ENCODE measurements at places on chromosomes 13 and 19.
A peak's percentile ranks its signal among the peaks of the same experiment; 100 is the strongest.

- no peak for DNase-seq
Observed at GRCh38 chr19:7565332-7565731, 29.8 kb downstream of the PNPLA6 start.

DNA sequence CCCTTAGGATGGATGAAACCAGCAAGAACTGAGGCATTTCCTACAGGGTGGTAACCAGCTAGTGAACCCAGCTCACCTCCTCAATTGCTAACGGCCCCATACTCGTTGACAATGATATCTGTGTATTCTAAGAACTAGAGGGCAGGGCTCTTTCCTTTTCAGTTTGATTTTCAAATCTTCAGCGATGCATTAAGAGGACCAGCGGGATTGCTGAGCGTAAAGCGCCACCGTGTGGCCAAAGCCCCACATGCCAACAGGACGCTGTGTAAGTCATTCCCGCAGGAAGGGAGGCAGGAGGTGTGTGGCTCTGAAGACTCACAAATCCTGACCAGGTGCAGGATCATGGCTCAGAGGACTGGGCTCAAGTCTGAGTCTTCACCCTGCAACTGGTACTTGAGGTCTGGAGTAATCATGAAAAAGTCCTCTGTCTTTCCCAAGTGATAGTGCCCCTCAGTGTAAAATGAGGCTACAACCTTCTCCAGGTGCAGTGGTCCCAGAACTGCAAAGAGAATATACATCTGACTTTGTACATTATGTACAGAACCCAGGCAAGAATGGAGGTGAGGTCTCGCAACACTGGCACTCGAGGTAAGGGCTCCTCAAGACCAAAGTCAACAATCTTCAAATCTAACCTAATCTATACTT is 40.9 kb downstream of the C13orf42 start:
- DNase-seq: peak; percentile 91

DNA sequence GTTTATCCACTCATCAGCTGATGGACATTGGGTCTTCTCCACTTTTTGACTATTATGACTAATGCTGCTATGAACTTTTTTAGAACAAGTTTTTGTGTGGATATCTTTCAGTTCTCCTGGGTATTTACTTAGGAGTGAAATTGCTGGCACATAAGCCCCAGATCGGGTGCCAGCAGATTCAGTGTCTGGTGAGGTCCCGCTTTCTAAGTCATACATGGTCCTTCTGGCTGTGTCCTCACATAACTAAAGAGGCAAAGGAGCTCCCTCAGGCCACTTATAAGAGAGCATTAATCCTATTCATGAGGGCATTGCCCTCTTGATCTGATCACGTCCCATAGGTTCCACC is 600 bp upstream of the ZNF226 start:
- no peak for DNase-seq

GRCh38 chr13:102504002-102504401 is 92.8 kb upstream of the TPP2 start:
- DNase-seq: no peak

DNA sequence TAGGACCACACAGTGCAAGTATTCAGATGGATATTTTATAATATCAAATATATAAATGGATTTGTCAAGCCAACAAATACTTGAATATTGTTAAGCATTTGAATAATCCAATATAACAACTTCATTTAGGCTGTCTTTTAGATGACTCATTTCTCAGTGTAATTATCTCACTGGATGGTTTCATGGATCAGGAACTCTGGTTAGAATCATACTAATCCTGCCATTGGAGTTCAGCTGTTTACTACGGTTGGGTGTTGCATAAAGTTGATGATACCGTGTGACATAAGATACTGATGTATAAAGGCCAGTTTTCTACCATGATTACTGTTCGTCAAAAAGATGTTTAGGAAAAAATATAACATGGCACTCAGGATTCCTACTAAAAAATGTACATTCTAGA is 196.3 kb downstream of the TSHZ3 start:
- no peak for DNase-seq

DNA sequence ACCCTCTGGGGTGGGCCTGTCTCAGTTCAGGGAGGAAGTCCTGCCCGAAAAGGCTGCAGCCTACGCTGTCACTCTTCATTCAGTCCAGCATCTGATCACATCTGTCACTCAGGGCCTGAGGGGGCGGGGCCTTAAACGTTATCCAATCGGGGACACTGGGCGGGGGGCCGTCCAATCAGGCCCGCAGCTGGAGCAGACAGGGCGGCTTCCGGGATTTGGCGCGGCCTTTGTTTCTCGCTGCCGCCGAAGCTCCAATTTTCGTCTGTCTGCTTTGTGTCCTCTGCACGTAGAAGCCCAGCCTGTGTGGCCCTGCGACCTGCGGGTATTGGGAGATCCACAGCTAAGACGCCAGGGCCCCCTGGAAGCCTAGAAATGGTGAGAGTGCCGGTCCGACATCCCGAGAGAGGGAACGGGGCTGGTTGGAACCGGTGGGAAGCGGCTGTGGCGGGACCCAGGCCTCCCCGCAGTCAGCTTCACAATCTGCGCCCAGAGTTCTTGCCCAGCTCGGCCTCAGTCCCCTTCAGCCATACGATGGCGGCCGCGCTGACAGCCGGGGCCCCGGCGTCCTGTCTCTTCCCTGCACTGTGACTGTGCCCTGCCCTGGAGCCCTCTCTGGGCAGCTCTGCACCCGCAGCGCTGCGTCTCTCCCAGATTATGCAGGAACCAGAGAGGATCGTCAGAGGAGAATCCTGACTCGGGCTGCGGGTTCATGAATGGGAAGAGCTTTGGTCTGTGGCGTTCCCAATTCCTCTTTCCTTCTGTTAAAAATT is at the start of gene ZNF730:
ZNF730 (plus strand) TSS at position 224 of the 770 bp plus-strand sequence; CDS start at position 373, 149 bp downstream.
- no peak for DNase-seq

DNA sequence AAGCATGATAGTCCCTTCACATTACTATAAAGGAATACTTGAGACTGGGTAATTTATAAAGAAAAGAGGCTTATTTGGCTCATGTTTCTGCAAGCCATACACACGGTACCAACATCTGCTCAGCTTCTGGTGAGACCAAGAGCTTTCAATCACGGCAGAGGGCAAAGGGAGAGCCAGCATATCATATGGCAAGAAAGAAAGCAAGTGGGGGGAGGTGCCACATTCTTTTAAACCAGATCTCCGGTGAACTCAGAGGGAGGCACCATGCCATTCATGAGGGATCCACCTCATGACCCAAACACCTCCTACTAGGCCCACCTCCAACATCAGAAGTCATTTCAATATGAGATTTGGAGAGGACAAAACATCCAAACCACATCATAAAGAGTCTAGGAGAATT is 20.3 kb downstream of the XPO4 start:
- DNase-seq: no peak

DNA sequence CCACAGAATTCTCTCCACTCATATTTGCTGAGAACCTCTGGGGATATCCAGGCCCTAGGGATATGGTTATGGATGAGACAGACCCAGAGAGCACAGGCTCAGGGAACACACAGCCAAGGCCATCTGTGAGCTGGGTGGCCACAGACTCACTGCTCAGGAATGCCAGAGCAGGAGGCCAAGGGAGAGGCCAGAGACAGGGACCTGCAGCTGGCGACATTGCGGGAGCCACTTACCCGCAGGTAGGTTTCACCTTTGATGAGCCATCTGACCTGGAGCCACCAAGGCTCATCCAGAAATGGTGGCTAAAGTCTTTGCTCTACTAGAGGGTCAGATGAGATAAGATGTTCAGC is 29.4 kb downstream of the CCNE1 start:
- DNase-seq: no peak

DNA sequence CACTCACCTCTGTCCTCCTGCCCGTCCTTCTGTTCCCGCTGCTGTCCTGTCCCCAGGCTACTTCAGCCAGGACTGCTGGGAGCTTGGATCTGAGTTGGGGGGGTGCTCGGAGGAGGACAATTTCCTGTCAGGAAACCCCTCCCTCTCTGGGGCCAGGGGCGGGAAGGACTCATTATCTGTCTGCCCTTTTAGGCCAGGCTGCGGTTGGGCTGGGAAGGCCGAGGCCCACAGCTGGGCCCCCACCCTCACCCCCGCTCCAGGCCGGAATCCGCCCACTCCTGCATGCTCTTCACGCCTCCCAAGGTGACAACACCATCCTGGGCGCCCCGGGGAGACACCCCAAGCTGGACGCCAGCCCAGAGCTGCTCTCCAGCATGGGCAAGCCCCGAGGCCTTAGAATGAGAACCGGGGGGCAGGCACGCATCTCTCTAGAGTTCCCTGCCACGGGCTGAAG is at the start of gene EXOC3L2:
EXOC3L2 (minus strand) TSS at position 74 of the 454 bp plus-strand sequence. CDS start 6,362 bp downstream, outside the sequence.
- no peak for DNase-seq

GRCh38 chr13:38617936-38618335 is 68.9 kb upstream of the FREM2 start:
- no peak for DNase-seq

GRCh38 chr19:14477418-14478112 is 2.4 kb upstream of the PTGER1 start:
- DNase-seq: no peak

DNA sequence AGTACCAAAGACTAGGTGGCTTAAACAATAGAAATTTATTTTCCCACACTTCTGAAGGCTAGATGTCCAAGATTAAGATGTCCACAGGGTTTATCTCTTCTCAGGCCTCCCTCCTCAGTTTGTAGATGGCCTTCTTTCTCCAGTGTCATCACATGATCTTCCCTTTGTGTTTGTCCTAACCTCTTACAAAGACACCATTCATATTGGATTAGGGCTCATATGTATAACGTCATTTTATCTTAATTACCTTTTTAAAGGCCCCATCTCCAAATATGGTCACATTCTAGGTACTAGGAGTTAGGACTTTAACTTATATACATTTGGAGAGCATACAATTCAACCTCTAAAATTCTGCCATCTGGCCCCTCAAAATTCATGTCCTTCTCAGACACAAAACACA is 34.3 kb downstream of the N4BP2L2 start:
- no peak for DNase-seq
